ENCODE measurements at places on chromosomes 4 and X.

DNA sequence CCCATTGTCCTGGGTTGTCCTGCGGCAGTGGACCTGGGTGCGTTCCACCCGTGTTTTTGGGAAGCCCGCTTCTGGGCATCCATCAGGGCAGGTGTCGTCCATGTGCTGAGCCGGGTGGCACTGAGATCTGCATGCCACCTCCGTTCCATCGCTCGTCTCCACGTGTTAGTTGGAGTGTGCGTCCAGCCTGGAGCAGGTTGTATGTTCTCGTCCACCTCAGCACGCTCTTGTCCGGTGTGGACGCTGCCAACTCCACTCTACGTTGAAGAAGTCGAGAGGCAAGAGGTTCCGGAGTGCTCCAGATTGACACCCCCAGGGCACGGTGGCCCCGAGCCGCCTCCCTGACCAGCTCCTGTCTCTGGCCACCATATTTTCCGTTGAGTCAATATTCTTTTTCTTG, 33.9 kb downstream of the PCGF3 start:
- no peak for DNase-seq

DNA sequence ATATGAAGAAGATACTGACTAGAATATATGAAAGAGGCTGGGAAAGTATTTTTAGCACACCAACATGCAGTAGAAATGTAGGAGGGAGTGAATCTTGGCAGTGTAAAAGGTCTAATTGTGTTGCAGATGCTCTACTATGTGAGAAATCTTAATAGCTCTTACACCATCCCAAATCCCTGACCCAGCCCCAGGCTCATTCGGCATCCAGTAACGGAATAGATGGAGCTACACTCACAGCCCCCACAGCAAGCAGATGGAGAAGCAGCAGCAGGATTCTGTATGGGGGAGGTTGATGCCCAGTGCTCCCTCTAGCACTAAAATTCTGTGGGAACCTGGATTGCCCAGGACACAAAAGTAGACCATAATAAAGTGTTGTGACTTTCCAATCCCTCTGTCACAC, 153.2 kb upstream of the PRDX4 start:
- DNase-seq, result no peak

- DNase-seq, result no peak
Measured at GRCh38 chr4:53730031-53730805, 138.9 kb upstream of the LNX1 start.

- no peak for DNase-seq
Measured at GRCh38 chr4:78596111-78596742, 44.7 kb downstream of the ANXA3 start.

DNA sequence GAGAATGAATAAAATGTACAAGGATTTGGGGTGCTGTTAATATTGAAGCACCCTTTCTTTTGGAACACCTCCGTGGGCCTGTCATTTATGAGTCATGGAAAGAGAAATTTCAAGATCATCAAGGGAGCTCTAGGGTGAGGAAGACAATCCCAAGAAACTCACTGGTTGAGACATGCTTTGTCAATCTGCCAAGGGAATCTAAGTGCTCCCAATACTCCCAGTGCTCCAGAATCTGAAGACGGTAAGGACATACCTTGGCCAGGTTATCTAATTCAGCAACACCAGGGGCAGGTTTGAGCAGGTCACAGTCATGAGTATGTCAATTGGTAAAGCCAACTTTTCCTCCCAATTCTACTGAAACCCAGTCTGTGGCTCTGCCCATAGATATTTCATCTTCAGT, 556.4 kb upstream of the CPEB2 start:
- no peak for DNase-seq

DNA sequence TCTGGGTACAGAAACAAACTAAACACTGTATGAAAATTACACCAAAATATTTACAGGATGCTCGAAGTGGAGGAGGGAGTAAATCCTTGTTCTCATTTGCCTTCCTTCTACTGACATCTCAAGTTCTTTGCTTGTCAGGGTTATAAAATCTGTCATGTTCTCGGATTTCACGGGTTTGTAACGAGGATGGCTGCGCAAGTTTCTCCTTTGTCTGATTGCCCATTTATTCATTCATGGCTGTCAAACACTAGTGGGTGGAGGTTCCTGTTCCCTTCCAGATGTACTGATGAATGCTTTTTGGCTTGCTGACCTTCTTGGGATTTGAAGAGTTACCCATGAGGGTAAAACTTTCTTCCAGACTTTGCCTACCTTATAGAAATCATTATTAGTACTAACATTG, 206.9 kb downstream of the SPCS3 start:
- no peak for DNase-seq

GRCh38 chr4:24747234-24747975, 48.0 kb upstream of the SOD3 start:
- no peak for DNase-seq

DNA sequence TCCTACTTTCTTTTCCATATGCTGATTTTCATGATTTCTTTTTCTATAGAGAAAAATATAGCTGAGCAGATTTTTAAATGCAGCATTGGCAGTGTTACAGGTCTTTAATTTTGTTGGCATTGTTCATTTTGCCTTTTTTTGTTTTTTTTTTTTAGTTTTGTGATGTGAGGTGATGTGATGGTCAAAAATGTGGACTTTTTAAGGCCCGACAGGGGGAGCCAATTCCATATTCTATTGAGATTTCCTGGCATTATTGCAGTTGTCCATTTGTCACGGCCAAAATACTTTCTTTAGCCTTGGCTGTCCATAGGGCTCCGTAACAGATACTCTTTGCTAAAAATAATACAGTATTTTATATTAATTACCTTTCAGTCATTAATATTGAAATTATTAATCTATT, 47.8 kb downstream of the SLIT2 start:
- no peak for DNase-seq

DNA sequence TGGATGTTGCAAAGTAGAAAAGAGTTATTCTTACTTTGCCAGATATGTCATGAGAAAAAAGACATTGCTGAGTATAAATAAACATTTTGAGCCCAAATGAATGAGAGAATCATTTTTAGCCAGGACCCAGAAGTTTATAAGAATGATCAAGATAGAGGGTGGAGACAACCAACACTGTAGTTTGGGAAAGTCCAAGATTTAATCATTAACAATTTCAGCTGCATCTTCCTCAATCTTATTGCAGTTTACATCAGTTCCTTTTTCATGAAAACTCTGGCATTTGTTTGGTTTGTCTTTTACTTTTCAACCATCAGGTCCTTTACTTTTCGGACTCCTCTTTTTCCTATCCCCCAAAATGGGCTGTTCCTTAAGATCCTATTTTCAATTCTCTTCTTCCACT, 645.9 kb downstream of the ANKRD50 start:
- DNase-seq, result no peak

DNA sequence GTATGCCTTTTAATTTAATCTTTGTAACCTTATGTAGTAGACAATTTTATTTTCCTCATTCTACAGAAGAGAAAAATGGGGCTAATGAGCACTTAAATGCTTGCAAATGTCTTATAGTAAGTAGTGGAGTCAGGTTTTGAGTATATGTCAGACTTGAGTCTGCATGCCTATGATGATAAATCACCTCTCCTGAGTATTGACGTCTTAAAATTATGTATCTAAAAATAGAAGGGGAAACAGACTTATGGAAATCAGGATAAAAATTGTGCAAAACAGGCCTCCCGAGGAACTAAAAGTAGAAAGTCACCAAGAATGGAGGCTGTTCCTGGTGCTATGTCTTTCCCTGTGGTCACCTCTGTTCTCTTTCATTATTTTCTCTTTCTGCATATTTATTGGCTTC, 92.7 kb downstream of the STIM2 start:
- no peak for DNase-seq

DNA sequence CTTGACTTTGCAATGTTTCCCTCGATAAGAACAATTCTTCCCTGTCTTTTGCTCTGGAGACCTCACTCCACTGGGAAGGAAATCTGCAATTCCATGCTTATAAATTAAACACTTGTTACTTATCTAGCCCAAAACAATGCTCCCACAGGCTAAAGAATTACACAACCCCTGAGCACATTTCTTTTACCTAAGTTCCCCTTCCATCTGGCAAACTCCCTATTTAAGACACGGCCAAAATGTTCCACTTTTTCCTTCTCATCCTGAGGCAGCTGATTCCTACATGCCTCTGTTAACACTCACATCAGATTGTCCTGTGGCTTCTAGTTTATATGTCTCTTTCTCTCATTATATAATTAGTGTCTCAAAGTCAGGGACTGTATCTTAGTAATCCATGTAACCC, 211.7 kb downstream of the COX18 start:
- no peak for DNase-seq

GRCh38 chr4:152528060-152528459, 7.8 kb downstream of the FBXW7 start:
- no peak for DNase-seq

DNA sequence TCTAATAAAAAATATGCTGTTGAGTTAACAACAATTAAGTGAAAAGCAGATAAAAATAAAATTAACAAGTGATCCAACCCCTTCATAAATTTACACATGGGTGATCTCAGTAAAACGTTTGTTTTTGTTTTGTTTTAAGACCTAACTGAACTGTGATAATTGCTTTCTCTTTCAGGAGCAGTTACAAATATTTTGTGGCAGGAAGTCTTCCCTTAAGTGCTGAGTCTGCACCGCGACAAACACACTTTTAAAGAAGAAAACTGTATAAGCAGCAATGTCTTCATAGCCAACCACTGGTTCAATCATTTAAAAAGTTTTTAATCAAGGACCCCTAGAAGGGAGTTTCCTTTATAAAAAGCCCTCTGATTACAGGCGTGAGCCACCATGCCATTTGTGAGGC, 53.7 kb upstream of the NFKB1 start:
- DNase-seq, result no peak
